Stimulated activated CD4-positive, alpha-beta T cell treated with anti-CD3 and anti-CD28 coated beads, Interleukin-1b, Interleukin-23, amount 100 ng/mL, for 1 hour (primary cell): ENCODE measurements at places on chromosomes 1 and 21.

DNA sequence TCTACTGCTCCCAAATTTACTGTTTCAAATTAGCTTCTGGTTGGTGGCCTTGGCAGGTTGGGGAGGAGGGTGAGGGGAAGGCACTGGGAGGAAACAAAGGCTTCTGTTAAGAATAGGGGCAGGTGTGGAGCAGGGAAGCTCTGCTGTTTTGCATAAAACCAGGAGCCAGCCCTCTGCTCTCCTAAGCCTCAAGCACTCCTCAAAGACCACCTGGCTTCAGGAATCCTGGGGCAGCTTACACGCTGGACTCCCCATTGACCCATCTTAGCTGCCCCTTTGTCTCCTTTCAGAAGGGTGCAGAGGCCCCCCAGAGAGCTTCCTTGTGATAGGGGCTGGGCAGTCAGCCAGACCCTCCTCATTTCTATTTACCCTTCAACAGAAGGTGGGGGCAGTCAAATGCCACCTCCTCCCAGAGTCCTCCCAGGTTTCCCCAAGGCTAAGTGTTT lies 11.5 kb upstream of the DHRS3 start:
- DNase-seq, result no peak

DNA sequence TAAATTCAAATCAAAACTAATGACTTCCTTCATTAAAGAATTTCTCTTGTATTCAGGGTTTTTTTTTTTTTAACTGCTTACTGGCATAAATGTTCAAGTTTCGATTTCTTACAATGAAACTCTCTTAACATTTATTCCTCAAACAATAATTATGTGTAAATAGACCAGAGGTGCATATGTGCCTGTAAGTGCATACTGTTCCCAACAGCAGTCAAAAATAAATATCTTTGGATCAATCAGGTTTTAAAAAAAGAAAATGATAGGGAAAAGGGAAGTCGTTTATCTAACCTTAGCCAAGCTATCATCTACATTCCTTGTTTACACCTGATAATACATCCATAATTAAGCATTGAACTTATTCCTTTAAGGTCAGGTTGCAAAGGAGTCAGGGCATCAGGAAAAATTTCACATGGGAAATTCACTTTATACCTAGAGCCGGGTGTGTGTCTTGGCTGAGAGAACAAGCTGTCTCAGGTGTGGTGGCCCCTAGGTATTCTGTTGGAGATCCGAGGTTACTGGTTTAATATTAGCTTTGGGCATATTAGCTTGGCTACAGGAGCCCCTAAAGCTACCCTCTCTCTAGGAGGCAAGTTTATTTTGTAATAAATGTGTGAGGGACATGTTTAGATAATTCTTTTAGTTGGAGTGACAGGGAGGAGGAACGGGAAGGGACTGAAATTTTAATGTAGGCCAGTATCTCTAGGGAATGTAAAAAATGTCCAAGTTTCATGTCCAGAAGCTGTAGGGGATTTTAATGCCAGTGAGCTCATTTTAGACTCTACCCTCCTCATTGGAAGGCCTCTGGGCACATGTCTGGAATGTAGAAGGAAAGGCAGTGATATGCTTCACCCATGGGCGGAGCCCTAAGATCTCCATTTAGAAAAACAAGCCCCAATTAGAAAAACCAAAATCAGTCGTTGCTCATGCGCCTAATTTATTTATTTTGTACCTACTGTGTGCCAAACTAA lies 327.9 kb upstream of the PROX1 start:
- no peak for DNase-seq

DNA sequence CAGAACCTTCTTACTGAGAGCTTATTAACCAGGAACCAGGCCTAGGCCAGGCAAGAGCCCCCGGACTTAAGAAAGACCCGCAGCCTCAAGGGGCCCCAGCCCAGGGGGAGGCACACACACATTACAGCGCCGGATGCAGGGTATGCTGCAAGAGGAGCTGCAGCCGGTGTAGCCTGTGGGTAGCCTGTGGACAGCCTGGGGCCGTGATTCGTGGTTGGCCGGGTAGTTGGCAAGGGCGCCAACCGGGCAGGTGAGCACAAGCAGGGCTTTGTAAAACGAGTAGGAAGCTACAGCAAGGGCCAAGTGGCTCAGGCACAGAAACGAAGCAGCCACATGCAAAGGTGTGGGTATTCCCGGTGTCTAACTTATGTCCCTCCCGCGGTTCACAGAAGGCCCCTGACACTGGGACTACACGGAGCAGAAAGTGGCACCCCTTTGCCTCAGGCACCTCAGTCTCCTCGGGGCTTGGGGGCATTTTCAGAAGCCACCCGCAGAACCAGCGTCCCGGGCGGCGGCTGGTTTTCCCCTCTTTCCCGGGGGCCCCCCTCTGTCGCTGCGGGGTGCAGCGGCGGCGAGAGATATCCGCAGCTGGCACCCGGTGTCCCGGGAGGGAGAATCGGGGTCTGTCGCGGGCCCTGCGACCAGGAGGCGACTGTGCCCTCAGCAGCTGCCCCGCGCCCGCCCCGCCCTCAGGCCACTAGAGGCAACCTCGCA lies 40.8 kb downstream of the KIAA1614 start:
- no peak for DNase-seq

DNA sequence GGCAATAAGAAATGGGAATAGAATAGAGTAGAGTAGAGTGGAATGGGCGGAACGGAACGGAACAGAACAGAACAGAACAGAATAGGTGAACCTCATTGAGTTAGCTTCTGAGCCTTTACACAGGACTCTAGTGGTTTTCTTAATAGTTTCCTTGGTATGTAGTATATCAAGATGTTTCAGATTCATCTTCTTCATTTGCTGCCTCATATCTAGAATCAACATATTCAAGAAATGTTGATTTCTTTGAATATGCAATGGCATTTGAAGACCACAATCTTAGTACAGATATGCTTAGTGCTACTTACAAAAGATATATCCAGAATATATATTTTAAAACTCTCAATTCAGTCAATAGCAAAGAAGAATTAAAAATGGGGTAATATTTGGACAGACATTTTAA lies 133.8 kb downstream of the TSEN15 start:
- no peak for DNase-seq

DNA sequence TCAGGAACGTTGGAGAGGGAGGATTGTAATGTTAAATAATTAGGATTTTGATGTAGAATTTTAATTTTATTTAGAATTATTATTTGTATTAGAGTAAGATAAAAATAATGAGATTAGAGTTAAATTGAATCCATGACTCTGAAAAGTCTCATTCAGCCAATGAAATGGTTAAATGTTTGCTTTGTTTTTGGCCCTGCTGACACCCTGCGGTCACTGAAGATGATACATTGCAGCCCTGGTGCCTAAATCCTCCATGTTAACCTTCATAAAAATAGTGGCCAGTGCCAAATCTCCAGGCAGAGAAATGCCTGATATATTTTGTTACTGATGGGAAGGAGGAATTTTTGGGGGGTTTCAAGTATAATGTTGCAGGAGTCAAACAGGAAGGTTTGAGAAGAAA lies 27.3 kb upstream of the RLF start:
- DNase-seq, result no peak

DNA sequence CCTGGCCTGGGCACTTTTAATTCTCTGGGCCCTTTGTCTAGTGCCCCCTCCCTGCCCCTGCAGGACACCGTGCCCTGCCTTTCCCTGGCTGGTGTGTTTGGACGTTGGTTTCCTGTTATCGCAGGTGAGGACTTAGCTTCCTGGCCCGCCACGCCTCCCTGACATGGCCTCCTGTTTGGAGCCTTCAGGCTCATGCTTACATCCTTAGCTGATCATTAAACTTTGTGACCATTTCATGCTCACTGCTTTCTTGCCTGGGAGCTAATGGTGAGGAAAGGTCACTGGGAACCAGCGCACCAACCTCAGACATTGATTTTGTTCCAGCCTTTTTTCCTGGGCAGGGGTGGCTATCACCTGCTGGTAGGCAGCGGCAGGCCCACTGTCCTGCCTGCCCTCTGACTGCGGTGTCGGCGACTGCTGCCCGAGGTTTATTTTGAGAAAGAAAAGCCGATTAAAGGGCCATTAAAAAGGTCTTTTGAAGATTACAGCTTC lies 3.7 kb downstream of the PFKL start:
- no peak for DNase-seq

DNA sequence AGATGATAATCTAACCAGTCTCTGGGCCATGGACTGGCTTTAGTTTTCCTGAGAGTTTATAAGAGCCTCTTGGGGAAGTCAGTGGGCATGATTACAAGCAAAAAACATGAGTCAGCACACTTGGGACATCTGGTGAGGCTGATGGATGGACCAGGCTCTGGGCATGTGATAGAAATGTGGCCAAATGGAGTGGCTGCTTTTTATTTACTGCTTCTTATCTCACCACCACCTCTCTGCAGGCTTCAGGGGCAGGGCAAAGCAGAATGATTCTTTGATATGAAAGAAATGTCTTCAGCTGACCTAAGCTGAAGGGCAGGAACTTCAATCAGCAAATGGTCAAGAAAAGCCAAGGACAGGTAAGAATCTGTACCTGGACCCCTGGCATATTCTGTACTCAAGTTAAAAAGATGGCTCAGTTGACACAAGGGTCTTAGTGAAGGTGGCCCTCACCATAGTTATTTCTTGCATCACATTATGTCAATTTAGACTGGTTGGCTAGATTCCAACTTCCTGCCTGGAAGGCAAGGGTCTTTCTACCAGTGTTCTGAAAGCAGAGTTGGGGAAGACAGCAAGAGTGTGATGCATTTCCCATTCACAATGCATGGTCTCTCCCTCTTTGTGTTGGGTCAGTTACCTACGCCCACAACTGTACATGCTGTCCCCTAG lies 162.8 kb downstream of the FASLG start:
- no peak for DNase-seq

DNA sequence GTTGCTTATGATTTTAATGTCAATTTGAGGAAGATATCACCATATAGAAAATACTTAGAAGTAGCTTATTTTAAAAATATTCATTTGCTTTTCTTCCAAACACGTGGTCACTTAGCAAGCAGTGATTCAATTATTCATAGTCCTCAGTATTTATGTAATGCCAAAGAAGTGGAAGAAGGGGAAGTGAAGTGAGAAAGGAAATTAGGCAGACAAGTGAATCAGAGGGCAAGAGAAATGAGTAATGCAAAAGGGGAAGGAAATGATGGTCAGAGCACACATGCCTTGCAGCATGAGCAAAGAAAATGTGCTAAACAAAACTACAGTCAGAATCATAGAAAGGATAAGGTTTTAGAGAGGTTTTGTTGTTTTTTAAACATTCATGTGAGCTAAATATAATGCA lies 31.8 kb downstream of the SDCCAG8 start:
- no peak for DNase-seq

GRCh38 chr1:145886816-145887215 lies 1.1 kb upstream of the ANKRD35 start:
- no peak for DNase-seq

DNA sequence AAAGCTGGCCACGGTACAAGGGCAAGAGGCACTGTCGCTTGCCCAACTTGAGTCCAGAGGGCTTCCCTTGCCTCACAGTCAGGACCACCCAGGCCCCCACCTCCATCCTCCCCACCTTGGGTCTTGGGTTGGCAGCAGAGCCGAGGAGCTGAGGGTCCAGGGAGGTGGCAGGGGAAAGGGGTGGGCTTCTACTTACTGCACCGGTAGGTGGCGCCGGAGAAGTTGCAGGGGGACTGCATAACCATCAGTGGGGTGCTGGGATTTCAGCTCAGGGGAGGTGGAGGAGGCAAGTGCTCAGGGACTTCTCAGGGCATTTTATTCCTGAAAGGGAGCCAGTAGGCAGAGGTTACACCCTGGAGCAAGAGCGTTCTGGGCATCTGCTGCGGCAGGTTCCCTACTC lies 44.0 kb downstream of the TRIM62 start:
- no peak for DNase-seq

DNA sequence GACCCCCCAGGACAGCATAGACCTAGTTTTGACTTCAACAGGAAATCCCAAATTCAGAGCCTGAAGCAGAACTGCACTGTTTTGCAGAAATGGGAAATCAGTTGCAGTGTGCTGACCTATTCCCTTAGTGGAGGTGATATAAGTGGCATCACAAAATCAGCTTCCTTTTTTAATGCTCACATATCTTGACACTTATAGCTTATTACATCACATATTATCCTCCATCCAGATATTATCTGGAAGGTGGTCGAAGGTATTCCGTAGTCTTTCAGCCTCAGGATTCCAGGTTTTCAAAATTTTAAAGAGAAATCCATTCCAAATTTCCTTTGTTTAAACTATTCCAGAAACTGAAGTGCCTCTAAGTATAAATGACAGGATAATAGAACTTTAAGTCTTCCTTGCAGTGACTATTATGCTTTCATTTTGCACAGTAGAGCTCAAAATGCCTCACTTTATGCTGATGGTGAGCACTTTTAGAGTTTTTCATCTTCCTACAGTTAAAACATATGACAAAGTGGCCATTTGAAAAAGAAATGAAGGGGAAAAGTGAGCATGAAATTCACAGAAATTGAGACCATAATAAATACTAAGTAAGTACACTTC lies 106.4 kb upstream of the DPYD start:
- DNase-seq, result no peak

GRCh38 chr1:112817555-112818373 lies 102.6 kb upstream of the PPM1J start:
- DNase-seq, result no peak

DNA sequence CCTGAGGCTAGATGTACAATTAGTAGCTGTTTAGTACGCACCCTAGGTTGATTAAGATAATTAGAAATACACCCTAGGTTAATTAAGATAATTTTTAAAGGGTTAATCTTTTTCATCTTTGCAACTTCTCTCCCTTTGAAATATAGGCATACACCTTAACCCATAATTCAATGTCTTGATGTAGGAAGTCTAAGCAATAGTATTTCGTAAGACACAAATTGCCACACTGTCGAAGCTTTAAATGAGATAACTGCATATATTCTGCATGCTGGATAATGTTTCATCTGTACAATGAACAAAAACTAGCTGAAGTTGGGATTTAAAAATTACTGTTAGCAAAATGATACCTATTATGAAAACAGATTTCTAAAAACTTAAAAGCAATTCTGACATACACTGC lies 122.9 kb downstream of the EVI5 start:
- DNase-seq, result no peak

GRCh38 chr1:82114887-82115286 lies 314.2 kb downstream of the ADGRL2 start:
- DNase-seq, result no peak

GRCh38 chr1:114384922-114385321 lies 126.1 kb downstream of the TRIM33 start:
- no peak for DNase-seq

DNA sequence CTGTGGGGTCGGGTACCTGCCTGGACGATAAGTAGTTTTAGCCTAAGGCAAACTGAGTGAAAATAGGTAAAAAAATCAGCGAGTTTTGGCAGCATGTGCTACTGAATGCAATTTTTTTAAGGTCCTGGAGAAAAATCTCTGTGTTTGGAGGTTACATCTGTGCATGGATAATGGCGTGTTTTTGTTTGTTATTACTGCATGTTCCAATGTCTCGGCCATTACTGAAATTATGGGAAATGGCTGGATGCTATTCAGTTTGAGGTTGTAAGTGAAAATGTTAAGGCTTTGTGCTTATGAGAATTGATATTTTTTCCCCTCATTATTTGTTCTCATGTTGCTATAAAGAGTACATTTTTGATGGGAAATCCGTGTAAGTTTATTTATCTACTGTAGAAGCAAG lies 441.7 kb downstream of the PRDM2 start:
- DNase-seq, result no peak
